NCI-H1048 (cell line): ENCODE measurements at places on chromosomes 6 and 20.

DNA sequence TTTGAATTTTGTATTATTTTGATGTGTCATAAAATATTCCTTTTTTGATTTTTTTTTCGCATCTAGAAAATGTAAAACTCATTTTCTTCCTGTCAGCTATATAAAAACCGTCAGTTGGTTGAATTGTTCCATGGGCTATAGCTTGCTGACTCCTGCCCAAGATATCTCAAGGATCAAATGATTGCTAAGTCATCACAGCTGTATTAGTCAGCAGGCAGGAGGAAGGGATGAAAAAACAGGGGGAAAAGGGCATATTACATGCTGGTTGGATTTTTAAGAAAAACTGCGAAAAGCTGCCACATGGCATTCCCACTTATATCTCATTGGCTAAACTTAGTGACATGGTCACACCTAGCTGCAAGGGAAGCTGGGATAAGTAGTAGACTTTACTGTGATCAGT, 569.9 kb downstream of the BCKDHB start:
- no peak for DNase-seq

DNA sequence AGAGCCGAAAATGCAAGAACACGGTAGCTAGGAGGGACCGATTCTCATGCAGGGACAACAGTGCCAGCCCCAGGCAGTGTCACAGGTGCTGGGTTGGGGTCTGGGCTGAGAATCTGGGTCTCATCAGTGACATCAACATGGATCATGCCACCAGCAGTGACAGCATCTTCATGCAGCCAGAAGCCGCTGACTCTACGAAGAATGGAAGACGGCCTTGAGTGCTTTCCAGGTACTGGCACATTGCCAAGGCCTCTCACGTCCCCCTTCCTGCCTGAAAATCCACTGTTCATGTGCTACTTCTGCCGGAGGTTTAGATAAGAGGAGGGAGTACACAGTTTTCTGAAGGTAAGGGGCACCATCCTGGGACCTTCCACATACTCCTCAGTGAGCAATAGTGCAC, 141.1 kb upstream of the FOXQ1 start:
- no peak for DNase-seq

GRCh38 chr20:41348430-41349172, 8.0 kb downstream of the LPIN3 start:
- DNase-seq: no peak

DNA sequence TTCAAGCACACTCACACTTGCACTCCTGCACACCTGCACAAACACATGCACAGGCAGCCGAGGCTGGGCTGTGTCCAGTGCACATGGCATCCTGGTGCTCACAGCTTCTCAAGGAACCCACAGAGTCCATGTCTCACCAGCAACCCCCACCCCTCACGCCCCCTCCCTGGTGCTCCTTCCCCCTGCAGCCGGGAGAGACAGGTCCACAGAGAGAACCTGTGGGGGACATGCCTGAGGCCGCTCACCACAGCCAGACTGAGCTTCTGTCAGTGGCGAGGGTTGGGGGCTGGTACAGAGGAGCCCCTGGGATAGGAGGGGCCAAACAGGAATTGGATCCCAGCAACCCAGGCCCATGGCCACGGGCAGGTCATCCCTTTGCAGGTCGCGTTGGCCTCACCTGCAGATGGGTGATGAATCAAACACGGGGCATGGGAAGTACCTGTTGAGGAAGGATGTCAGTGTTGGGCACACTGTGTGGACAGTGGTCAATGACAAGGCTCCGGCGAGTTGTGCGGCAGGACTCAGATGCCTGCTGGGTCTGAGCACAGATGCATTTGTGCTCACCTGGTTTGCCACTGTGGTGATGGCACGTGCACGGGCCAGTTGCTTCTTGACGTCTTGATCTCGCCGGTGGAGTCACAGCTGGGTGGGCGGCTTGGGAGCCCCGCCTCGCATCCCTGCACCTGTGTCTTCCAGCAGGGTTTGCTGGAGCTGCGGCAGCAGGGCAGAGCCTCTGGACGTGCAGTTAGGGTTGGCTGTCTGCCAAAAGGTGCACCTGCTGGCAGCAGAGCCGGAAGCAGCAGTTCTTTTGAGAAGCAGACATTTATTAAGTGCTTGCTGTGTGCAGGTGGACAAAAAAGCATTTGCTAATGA, 113.0 kb downstream of the ERMARD start:
- DNase-seq: no peak

- DNase-seq: no peak
Measured at GRCh38 chr6:149864578-149865535, 698 bp upstream of the LRP11 start.

GRCh38 chr20:40512591-40512990, 176.4 kb downstream of the MAFB start:
- DNase-seq: no peak

GRCh38 chr6:30828027-30828962, 56.0 kb upstream of the DDR1 start:
- peak; percentile 49 for DNase-seq

DNA sequence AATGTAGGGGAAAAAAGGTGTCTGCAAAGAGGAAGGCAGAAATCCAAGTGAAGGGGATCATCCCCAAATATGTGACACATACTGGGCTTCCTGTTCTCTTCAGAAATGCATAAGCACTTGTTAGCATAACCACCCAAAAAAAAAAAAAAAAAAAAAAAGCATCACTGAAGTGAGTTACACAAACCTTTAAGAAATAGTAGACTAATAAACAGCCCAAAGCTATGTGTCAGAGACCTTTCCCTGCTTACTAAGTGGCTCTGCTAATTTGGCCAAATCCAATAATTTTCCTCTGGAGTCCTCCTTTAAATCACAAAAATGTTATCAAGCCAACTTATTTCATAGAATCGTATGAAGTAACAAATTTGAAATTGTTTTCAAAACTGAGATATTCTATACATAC, 7.5 kb upstream of the DST start:
- DNase-seq: no peak

DNA sequence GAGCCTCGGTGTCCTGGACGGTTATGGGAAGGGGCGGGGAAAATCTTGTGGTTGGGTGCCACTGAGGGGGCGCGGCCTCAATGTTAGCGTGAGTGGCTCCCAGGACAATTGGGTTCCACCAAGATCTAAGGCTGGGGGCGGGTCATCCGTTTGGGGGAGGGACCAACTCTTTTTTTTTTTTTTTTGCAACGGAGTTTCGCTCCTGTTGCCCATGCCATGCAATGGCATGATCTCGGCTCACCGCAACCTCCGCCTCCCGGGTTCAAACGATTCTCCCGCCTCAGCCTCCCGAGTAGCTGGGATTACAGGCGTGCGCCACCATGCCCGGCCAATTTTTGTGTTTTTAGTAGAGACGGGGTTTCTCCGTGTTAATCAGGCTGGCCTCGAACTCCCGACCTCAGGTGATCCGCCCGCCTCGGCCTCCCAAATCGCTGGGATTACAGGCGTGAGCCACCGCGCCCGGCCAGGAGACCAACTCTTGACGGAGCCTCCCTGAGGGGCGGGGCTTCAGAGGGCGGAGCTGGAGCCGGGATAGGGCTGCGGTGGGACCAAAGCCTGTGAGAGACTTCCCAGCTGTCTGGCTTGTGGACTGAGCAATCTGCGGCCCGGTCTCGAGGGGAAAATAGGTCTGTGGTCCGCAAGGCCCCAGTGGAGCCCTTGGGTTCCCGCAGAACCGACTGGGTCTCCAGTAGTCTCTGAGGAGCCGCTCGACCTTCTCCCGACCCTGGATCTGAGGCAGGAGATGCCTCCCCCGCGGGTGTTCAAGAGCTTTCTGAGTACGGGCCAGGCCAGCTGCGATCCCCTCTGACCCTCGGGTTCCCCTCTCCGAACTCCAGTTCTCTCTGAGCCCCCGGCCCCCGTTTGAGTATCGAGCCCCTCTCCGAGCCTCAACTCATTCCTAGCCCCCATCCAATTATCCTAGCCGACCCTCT, 1.1 kb downstream of the SPAG4 start:
- peak; percentile 100 for DNase-seq

- no peak for DNase-seq
Measured at GRCh38 chr6:25731721-25732120, 22.8 kb upstream of the SLC17A4 start.

GRCh38 chr6:18380158-18380836, 6.9 kb upstream of the RNF144B start:
- DNase-seq: no peak

DNA sequence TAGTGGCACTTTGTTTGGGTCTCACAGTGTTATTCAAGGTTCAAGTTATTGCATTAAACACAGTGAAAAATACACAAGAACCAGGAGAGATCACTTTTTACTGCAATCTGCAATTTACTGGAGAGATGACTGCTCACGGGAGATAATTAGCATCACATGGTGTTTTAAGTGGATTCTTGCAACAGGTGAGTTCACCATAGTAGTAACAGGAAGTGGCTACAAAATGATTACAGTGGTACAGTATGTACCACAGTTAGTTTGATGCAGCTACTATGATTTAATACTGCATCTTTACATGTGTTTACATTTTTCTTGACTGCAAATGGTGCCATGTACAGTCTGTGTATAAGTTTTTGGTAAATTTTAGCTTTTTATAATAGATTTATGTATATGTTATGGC, 96.5 kb upstream of the SCP2D1 start:
- DNase-seq: no peak

GRCh38 chr6:150492507-150492906, 107.2 kb upstream of the PLEKHG1 start:
- no peak for DNase-seq

DNA sequence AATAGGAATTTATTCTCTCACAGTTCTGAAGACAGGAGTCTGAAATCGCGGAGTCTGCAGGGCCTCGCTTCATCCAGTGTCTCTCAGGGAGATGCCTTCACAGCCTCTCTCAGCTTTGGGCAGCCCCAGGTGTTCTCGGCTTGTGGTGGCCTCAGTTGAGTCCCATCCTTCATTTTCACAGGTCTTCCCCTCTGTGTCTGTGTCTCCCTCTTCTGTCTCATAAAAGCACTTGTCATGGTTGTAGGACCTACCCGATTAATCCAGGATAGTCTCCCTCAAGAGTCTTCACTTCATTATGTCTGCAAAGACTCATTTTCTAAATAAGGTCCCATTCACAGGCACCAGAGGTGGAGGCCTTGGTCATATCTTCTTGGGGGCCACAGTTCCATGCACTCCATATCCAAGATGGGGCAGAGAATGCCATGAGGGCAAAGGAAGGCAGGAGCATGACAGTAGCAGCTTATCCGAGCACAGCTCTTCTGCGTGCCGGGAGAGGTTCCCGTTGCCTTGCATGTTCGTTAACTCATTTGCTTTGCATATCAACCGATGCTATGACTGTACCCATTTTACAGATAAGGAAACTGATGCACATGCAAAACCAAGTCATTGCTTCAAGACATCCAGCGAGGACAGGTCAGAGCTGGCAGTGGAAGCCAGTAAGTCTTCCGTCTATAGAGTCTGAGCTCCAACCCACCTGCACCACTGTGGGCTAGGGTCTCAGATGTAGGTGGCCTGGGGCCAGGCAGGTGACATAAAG, 363.8 kb upstream of the SULF2 start:
- DNase-seq: no peak

DNA sequence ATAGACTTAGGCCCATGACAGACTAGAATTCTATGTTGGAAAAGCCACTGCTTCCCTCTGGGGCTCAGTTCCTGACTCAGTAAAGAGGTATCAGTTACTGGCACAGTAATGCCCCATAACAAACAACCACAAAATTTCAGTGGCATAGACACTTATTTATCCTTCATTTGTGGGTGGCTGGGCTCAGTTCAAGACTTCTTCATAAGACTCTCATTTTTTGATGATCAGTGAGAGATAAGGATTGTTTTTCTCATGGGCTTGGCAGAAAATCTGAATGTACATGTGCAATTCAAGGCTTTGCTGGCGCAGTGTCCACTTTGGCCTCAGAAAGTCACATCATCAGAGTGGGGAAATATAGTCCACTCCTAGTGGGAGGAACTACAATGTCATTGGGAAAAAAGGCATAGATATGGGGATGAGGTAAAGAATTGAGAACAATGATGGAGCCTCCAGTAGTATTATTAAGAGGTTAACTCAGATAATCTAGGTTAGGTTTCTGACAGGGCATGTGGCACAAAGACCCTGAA, 384.6 kb upstream of the FLRT3 start:
- no peak for DNase-seq

DNA sequence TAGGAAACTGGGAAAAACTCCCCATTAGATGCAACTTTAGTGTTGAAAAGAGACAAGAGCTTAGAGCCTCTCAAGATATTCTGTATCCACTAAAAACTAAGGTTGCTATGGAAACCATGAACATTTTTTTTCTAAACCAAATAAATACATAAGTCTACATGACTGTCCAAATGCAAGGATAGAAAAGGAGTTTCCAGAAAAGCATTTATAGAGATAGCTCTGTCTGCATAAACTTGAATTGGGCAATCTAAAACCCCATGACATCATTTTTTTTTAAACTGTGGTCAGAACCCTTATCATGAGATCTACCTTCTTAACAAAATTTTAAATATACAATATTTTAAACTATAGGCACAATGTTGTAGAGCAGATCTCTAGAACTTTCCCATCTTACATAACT, 36.4 kb upstream of the FAM83B start:
- no peak for DNase-seq

GRCh38 chr6:69696273-69696672, 100.5 kb downstream of the LMBRD1 start:
- DNase-seq: no peak

DNA sequence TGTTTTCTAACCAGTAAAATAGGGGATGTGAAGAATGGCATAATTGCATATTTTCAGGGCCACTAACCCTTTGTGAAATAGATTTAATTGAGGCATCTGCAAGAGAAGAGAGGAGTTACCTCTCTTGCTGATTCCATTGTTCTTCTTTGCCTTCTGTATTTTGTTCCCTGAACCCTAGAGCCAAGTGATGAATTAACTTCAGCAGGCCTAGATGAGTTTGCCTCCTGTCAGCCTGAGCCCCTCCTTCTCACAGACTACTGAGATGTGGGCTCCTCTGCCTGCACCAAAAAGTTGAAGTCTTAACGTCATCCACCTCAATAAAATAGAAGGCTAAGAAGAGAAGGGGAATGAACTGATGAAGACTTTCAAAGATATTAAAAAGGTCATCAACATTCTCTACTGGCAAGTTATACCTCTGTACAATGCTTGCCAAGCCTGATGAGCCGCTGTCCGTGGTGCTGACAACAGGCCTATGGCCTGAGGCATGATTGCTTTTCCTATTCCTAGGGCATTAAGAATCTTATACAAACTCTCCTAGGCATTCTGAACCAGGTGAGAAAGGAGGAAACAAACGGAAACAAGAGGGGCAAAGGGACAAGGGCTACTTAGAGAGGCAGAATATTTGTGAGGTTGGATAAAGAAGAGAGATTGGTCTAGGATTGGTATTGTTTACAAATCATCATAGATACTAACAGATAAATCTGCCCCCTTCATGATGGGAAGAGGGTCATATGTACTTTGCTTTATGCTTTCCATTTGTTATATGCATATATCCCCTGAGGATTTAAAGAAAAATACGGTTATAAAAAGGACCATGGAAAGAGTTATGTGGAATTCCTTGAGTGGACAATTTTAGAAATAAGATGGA, 46.8 kb downstream of the CD24 start:
- DNase-seq: no peak
